Activated T-helper 2 cell treated with anti-CD3 and anti-CD28 coated beads, Interferon-gamma antibody, Interleukin-2, Interleukin-4, amounts not matched to agents 10 μg/mL and 5 μg/mL and 100 μg/mL, durations not matched to agents 14 hours and 24 hours and 36 hours (primary cell): ENCODE measurements at places on chromosomes 1 and 21.

DNA sequence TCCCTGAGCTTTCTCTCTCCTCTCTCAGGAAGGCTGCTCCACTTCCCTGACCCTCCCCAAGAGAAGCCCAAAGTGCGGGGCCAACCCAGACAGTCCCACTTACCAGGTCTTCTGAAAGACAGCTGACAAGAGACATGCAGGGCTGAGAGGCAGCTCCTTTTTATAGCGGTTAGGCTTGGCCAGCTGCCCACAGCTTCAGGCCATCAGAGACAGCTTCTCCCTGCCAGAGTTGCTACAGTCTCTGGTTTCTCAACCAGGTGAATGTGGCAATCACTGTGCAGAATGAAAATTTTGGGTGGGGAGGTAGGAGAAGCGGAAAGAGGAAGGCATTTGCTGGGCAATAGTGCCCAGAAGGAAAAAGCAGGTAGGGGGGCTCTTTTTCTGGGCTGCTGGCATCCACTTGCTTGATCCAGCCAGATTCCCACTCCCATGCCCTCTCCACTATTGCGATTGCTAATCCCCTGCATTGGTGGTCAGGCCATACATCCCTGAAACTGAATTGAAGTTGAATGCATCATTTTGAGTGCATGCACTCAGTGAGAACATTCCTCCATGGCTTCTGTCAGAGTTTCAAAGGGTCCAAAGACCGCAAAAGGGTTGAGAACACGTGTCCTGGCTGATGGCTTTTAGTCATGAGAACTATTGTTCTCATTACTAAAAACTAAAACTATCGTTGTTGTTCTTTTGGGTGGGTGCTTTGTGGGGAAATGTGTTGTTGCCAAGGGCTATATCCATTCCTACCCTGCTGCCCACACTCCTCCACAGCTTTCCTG, at the start of gene S100A8:
Gene S100A8 (minus strand): TSS at position 136 of the 773 bp plus-strand sequence. CDS start 538 bp downstream, outside the sequence.
- no peak for DNase-seq

GRCh38 chr21:26783466-26784195, 61.6 kb downstream of the ADAMTS1 start:
- DNase-seq: no peak

DNA sequence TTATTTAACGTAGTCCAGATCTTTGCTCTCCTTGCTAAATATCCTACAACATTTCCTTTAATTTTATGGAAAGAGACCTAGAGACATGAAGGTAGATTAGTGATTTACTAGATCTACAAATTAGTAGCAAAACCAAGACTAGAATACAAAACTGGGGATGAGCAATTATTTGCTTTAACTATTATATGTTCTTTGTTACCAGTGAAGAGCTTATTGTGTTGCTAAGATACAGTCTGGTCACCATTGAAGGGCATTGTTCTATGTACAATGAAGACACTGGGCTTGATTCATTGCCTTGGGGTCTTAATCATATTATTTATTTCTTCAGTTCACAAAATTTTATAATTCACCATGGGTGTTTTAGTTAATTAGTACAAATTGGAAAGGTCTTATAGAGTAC, 88.3 kb downstream of the S1PR1 start:
- DNase-seq: no peak

DNA sequence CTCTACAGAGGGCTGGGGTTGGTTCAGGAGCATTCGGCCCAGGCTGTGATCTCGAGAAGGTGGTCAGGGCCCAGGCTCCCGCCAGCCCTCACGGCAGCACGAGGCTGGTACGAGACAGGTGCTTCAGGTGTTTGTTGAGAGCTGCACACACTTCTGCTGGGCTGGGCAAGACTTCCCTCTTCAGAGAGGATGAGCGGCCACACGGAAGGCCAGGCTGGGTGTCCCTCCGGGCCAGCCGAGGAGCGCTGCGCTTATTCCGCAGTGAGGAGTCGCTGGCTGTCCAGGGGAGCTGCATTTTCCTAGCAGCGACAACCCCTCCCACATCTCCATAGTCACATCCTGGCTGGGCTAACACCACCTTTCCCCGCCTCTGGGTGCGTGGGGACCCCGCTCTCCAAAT, 50.5 kb downstream of the PDE9A start:
- DNase-seq: no peak

DNA sequence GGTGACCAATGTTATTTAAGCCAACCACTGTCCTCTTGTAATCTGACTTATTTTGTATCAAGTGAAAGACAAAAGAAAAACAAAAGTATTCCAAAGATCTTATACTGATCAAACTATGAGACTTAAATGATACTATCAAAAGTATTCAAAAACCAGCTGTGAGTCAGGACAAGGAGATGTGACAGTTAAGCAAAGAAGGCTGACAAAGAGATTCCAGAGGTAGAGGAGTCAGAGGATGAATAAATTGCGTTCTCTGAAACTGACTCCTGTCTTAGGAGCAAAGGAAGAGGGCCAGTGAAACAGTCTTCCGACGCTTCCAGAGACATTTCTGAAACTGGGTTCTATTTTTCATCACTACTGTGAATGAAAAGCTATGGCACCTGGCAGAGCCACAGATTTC, 20.9 kb downstream of the TMEM50B start:
- DNase-seq: no peak

GRCh38 chr1:54723985-54724384, 8.3 kb downstream of the TTC4 start:
- no peak for DNase-seq

- DNase-seq: no peak
Measured at GRCh38 chr21:34131586-34131985, 58.2 kb downstream of the MRPS6 start.

- DNase-seq: no peak
Measured at GRCh38 chr1:54791880-54792522, 9.1 kb downstream of the TTC22 start.

GRCh38 chr1:172107316-172107975, 266.1 kb downstream of the DNM3 start:
- no peak for DNase-seq

GRCh38 chr21:28458446-28458845, 534.2 kb downstream of the LTN1 start:
- DNase-seq: no peak

DNA sequence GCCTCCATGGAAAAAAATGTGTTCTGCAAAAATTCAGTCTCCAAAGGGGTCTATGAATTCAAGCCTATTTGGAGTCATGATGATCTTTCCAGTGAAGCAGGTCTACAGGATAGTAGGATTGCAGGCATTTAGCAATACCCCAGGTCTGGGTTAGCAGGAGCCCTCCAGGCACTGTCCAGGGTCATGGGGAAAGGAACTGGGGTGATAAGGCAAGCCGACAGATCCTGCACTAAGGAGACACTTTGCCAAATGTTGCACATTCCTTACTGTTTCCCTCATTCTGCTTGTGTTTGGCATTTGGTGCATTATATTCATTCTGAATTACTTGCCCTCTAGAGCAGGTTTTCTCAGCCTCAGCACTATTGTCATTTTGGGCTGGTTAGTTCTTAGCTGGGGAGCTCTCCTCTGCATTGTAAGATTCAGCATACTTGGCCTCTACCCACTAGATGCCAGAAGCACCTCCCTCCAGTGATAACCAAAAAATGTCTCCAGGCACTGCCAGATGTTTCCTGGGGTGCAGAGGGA, 333.3 kb upstream of the PLXNA2 start:
- DNase-seq: no peak

- DNase-seq: no peak
Measured at GRCh38 chr1:1631782-1632420, at the start of gene MMP23B. Gene MMP23B (plus strand): TSS chr1:1632173. CDS start chr1:1632219, 46 bp downstream.

DNA sequence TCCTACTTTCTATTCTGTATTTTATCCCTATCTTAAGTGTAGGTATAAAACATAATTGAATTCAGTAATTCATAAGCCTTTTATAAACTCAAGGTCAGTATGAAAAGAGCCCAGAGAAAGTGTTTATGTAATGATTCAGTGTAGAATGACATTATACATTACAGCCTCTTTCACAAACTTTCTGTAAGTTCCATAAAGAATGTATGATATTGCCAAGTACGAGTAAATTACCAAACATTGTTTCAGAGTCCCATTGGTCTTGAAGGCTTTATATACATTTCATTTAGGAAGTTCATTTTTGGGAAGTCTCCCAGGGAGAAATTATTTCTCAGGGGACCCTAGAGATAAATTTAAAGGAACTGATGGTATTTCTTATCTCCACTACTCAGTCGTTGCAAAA, 37.8 kb upstream of the VAMP3 start:
- DNase-seq: no peak

DNA sequence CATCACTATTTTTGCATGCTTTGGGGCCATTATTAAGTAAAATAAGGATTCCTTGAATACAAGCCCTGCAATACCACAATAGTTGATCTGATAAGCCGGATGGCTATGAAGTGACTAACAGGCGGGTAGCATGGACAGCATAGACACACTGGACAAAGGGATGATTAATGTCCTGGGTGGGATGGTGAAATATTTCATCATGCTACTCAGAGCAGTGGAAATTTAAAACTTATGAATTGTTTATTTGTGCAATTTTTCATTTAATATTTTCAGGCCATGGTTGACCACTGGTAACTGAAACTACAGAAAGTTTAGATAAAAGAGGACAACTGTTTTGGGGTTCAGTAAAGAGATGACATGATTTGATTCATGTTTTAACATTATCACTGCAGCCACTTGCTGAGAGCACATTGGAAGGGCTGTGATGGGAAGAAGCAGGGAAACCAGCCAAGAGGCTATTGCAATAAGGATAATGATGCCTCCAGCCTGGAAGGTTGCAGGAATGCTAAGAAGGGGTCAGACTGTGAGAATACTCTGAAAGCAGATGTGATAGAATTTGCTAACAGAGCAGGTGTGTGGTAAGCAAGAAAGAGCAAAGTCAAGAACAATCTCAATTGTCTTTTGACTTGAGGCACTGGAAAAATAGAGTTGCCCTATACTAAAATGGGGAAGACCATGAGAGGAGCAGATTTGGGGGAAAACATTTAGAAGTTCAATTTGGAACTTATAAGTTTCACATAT, 62.5 kb upstream of the TNFSF4 start:
- DNase-seq: no peak

DNA sequence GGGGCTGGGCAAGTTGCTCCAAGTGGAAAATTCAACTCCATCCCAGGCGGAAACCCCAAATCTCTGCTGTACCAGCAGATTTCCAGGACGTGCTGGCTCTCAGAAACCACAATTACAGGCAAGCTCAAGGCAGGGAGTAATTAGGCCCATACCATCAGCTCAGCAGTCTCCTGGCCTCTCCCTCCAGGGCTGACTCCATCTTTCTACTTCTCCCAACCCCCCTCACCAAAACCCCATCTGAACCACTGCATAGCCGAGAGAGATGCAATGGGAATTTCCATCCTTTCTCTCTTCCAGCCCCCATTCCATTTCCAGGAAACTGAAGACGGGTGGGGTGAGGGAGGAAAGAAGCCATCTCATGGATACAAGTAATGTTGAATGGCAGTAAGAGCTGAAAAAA, 41.2 kb downstream of the ARHGEF11 start:
- no peak for DNase-seq

- no peak for DNase-seq
Measured at GRCh38 chr1:226349081-226349480, 40.1 kb upstream of the LIN9 start.

DNA sequence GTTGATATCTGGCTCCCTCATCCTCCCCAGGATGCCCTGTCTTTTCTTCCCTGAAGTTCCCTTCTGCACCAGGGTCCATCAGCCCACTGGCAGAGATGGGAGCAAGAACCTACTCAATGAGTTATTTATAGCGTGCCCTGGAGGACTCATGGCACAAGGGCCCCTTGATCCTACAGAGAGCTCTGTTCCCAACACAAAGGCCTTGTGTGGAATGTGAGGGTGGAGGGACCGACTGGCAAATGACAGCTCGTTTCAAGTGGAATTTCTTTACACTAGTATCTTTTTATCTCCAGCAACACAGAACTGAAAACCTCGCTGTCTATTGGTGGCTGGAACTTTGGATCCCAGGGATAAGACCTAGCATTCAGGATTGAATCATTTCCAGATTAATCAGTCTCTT, 22.4 kb downstream of the CHI3L2 start:
- DNase-seq: no peak

DNA sequence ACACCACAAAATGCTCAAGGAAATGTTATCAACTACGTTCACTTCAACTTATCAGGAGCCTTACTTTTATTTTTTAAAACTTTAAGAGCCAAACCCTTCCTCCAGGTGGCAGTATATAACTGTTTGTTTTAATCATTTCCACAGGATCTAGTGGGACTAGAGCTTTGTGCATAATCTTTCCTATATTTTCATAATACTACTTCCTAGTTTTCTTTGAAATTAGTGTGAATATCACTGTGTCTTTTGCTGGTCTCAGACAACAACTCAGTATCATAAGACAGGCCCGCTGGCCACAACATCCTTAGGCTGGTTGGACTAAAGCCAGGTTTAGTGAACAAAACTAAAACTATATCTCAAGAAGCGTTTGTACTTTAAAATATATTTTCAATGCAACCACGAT, 145.5 kb downstream of the TIAM1 start:
- no peak for DNase-seq

DNA sequence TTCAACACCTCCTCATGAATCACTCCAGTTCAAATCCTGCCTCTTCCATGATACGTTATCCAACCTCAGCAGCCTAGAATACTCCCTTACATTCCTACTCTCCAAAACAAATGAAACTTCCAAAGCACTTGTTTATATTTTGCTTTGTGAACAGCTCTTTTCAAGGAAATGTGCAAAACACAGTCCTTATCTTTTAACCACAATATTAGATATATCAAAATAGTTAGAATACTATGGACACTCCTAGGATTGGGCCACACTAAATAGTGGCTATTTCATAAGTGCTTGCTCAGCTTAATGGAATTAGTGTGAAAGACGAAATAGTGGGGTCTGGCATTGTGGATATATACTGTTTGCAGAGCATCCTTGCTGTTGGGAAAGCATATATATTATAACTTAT, 173.5 kb downstream of the ZC3H11B start:
- no peak for DNase-seq

- DNase-seq: no peak
Measured at GRCh38 chr1:225857256-225857655, 24.9 kb downstream of the TMEM63A start.

- no peak for DNase-seq
Measured at GRCh38 chr1:53606197-53606596, 132.8 kb downstream of the GLIS1 start.

- no peak for DNase-seq
Measured at GRCh38 chr1:170471398-170472053, 60.4 kb upstream of the GORAB start.

- no peak for DNase-seq
Measured at GRCh38 chr1:156230473-156230837, 11.5 kb upstream of the BGLAP start.
